ENCODE measurements at places on chromosomes 3 and 15. TPM values are rescaled to one million over a fixed set of nuclear protein-coding genes. Genes with fewer than 3 reads are reported as not detected.

GRCh38 chr3:154122912-154123559, 1.8 kb downstream of the ARHGEF26 start:
- DNase-seq, result peak; percentile 37

DNA sequence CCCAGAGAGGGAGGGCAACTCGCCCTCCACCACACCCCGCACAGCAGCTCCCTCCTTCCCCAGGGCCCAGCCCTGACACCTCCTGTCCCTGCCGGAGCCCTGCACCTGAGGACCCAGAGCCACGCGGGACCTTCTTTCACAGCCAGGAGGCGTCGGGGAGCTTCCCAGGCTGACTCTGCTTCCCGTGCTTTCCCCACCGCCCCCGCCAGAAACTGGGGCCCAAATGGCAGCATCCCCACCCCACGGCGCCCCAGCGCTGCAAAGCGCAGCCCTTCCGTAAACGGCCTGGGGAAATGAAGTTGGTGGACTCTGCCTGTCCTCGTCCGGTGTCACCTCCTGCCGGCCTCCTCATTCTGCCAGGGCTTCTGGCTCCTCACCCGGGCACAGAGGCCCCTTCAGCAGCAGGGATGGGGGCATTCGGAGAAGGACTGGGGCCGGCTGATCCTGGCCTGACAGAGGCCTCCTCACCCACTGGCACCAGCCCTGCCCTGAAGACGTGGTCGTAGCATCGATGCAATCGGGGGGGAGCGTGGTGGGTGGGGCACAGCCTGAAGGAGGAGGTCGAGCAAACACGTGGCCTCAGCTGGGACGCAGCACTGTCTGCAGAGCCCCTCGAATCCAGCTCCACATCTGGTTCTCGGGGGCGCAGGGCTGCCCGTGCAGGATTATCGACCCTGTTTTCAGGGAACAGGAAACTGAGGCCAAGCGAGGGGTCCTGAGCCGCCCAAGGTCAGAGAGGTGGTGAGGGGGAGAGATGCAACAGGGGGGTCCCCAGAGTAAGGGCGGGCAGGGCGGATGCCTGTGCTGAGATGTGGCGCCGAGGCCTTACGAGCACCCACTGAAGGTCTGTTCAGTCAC, 235.4 kb downstream of the XXYLT1 start:
- DNase-seq, result no peak

Gene CACNA2D2
- 33.6 TPM for polyA plus RNA-seq

- no peak for DNase-seq
These were observed 97.1 kb upstream of the SNRPA1 start for GRCh38 chr15:101391981-101392640.

GRCh38 chr15:59866642-59867041, 137.5 kb upstream of the FOXB1 start:
- no peak for DNase-seq

DNA sequence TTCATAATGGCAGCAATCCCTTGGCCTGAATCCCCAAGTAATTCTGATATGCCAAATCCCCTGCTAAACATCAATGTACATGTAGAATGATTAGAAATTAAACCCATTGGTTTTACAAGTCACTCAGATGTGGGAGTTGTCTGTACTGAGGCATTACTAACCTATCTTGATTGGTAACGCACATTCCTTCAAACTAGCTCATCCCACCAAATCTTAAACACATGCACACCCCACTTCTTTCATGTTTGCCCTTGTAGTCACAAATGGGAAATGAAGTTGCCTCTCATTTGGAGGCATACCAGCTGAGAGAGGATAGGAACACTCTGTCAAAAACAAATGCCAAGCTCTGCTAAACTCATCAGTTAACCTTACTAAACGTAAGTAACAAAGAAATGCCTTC, 29.1 kb upstream of the MAN2C1 start:
- DNase-seq, result no peak

DNA sequence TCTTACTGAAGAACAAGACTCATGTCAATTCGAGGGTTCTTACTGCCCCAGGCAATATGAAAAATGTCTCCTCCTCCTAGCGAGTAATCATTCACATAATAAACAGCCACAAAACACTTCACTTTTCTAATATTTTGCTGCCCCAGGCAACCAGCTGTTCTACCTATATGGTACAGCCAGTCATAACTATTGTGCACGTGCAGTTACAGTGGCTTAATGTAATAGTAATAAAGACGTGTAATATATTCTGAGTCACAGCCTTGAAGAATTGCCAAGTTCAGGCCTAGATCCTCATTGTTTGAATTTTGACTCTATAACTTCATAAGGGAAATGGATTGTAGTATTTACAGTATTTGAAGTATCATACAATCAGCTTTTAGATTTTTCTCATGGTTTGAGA, 1250.0 kb upstream of the GBE1 start:
- no peak for DNase-seq

DNA sequence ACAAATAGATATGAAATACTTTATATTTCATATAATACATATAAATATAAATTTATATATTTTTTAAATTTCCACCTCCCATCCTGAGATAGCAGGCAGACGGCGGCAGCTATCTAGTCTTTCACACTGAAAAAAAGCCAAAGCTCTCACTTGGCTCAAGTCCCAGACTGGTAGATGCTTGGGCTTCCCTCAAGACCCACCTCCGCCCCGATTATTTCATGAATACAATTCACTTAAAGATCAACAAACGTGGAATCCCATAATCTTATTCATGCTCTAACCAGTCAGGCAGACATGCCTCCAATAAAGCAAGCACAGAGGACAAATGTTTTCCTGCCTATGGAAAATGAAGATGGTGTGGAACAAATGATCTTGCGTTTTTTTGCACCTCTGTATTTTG, 275.9 kb upstream of the NR2F2 start:
- DNase-seq, result no peak

DNA sequence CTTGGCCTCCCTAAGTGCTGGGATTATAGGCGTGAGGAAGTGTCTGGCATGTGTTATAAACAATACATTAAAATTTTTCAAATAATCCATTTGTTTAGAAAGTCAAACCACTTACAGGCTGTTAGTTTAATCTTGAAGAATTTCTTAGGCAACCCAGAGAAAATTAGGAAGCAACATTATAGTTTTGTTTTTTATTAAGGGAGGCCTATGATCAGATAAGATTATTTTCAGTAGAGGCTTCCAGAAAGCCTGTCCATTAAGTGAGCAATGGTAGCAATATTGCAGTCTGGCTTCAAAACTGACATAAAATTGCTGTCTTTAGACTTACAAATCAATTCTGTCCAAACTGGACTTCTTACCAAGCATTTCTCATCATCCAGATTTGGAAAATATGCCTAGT, 49.6 kb downstream of the CD47 start:
- DNase-seq, result peak; percentile 39

Gene SLC9C1
- polyA plus RNA-seq, result 1.7 TPM

Gene SHC4
- 1.2 TPM for polyA plus RNA-seq

DNA sequence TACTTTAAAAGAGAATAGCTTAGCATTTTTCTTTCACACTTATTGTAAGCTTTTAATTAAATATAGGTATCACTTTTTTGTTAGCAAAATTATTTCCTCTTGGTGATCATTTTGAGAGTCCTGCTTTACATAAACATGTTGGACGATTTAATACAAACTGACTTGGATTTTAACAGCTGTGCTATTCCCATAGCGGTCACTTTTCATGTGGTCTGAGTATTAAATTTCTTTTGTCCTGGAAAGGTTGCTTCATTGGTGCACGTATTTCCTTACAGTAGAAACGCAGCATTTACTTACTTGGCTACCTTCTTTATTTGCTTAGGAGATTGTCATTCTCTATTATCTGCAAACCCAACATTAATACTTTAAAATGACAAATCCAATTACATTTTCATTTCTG, 109.4 kb downstream of the ATG7 start:
- DNase-seq, result no peak

DNA sequence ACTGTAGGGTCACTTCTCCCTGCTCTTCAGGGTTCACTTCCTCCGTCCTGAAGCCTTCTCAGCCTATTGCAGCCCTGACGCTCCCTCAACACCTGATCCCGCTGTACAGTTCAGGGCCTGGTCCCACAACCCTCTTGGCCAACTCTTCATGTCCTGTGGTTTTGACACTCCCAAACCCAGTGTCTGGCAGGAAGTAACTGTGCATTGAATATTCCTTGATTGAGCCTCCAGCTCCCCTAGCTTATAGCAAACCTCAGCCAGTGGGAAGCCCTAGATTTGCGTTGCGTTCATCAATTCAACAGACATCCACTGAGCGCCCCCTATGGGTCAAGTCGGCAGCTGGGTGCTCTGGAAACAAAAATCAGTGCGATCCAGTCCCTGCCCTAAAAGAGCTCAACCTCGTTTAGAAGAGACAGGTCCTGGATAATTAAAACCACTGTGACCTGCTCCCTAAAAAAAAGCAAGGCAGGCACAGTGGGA, 13.5 kb downstream of the UBAP1L start:
- DNase-seq, result peak; percentile 75

Gene TEX9
- 17.4 TPM for polyA plus RNA-seq

- DNase-seq, result no peak
These were observed 11.3 kb downstream of the SHQ1 start for GRCh38 chr3:72836923-72837322.

- no peak for DNase-seq
These were observed 314.6 kb upstream of the STT3B start for GRCh38 chr3:31218082-31218481.

Gene DYNC1LI1
- 40.7 TPM for polyA plus RNA-seq

Gene LMOD3
- 0.29 TPM for polyA plus RNA-seq

Data from right lung (tissue), 10 donors.